Neural progenitor cell (in vitro differentiated cells): ENCODE measurements at places on chromosomes 4 and X. TPM values are rescaled to one million over a fixed set of nuclear protein-coding genes. Genes with fewer than 3 reads are reported as not detected.

CCDC149 gene
- 3.4 and 5.0 TPM in 2 replicates for total RNA-seq

FAM199X gene
- total RNA-seq = 17.9 and 28.8 TPM in 2 replicates

GLRB gene
- total RNA-seq = 2.7 and 6.1 TPM in 2 replicates

FOXO4 gene
- total RNA-seq = 2.5 and 6.8 TPM in 2 replicates

SERTM2 gene
- 0.50 and 0.51 TPM in 2 replicates for total RNA-seq

ENPEP gene
- total RNA-seq = 1.5 and 1.8 TPM in 2 replicates

GLOD5 gene
- not detected in 2 replicates for total RNA-seq

OSTC gene
- total RNA-seq = 213 and 290 TPM in 2 replicates

CXCR3 gene
- not detected in 2 replicates for total RNA-seq

PRDM5 gene
- total RNA-seq = 36.2 and 51.7 TPM in 2 replicates

RAB40AL gene
- 0.31 TPM in 1 of 2 replicates, not detected in the other for total RNA-seq

COL4A5 gene
- total RNA-seq = 104 and 115 TPM in 2 replicates

PITX2 gene
- 0.59 and 1.6 TPM in 2 replicates for total RNA-seq

NEXMIF gene
- total RNA-seq = 1.1 and 2.8 TPM in 2 replicates

EGF gene
- total RNA-seq = 6.2 and 6.6 TPM in 2 replicates

GLRA3 gene
- not detected in 2 replicates for total RNA-seq

CENPVL2 gene
- total RNA-seq = 0.56 and 2.0 TPM in 2 replicates

LONRF3 gene
- 0.25 and 0.39 TPM in 2 replicates for total RNA-seq

F8A2 gene
- total RNA-seq = not detected in 2 replicates

MAGEC1 gene
- total RNA-seq = not detected in 2 replicates

EDNRA gene
- 2.9 and 3.4 TPM in 2 replicates for total RNA-seq

CDS1 gene
- 2.8 and 3.5 TPM in 2 replicates for total RNA-seq

BEX5 gene
- 1.6 and 3.8 TPM in 2 replicates for total RNA-seq

SLC30A9 gene
- 83.9 and 113 TPM in 2 replicates for total RNA-seq

UNC5C gene
- total RNA-seq = 0.15 and 0.39 TPM in 2 replicates

CLGN gene
- 22.7 and 37.8 TPM in 2 replicates for total RNA-seq
